NCI-H1417 treated with DMSO at 0.1 percent for 48 hours (cell line): ENCODE measurements at places on chromosomes 16 and 17.

GRCh38 chr16:54806378-54806777 is 124.3 kb upstream of the IRX5 start:
- DNase-seq, result no peak

GRCh38 chr16:85798283-85798776 is 1.0 kb downstream of the EMC8 start:
- no peak for DNase-seq

GRCh38 chr17:45801421-45801820 is 17.3 kb downstream of the CRHR1 start:
- no peak for DNase-seq

DNA sequence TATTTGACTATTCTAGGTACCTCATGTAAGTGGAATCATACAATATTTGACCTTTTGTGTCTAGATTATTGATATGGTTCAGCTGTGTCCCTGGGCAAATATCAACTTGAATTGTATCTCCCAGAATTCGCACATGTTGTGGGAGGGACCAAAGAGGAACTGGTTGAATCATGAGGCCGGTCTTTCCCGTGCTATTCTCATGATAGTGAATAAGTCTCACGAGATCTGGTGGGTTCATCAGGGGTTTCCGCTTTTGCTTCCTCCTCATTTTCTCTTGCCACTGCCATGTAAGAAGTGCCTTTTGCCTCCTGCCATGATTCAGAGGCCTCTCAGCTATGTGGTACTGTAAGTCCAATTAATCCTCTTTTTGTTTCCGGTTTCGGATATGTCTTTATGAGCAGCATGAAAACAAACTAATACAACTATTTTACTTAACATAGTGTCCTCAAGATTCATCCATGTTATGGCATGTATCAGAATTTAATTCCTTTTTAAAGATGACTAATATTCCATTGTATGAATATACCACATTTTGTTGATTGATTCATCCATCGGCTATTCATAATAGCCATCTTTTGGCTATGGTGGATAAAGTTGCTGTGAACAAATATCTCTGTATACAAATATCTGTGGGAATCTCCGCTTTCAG is 129.1 kb downstream of the FTO start:
- no peak for DNase-seq

DNA sequence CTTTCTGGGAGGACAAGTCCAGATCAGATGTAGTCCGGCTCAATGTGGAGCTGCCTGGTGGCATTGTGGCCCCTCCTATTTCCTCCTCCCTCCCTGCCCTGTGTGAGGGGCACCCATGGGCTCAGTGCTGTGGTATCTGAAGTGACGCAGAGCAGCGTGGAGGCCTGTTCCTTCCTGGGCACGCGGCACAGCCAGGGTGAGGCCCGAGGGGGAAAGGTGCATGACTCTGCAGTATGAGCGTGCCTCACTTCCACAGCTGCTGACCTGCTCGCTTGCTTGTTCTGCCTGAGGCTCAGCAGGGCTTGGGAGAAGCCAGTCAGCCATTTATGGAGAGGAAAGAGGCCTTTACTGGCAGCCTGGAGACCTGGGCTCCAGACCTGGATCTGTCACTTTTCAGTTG is 11.7 kb downstream of the TMEM238L start:
- DNase-seq, result no peak

DNA sequence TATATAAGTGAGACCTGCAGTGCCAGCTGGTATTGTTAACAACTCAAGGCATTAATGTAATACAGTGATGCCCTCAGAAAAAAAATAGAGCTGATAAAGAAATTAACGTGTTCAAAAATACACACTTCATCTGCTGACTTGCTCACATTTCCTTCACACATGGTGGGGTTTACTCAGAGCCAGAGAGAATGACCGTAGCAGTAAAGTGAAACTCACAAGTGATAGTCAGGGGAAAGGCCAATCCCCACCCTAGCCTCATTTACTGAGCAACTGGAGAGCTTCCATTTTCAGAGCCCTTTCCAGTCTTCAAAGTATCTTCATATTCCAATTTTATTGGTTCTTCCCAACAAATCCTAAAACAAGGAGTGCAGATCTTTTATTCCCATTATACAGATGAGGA is 74.0 kb upstream of the HLF start:
- no peak for DNase-seq

DNA sequence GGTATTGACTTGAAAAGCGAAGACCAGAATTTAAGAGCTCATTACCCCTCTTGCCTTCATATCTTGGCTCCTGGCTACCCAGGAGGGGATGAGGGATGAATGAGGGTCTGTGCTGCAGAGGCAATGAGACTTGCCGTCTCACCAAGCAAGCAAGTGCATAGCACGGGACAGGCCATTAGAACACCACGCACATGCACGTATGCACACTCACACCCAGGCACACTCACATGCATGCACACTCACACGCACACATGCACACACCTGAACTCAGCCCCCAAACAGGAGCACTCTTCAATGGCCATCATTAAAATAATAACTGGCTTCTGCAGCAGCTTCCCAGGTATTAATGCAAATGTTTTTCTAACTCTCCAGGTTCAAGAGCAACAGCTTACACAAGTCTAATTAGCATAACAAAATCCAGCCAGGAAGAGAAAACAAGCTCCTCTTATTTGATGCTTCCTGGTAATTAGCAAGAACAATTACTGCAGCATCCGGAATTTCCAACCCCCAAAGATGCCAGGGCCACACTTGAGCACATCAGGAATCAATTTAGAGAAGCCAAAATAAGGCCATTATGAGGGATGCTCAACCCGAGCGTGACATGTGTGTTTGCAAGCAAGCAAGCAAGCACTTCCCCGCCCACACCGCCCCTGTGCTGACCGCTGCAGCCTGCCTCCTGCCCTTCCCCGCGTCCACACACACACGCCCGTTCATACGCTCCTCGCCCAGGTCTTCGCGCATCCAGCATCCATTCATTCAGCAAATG is 171.6 kb upstream of the TNRC6C start:
- no peak for DNase-seq

DNA sequence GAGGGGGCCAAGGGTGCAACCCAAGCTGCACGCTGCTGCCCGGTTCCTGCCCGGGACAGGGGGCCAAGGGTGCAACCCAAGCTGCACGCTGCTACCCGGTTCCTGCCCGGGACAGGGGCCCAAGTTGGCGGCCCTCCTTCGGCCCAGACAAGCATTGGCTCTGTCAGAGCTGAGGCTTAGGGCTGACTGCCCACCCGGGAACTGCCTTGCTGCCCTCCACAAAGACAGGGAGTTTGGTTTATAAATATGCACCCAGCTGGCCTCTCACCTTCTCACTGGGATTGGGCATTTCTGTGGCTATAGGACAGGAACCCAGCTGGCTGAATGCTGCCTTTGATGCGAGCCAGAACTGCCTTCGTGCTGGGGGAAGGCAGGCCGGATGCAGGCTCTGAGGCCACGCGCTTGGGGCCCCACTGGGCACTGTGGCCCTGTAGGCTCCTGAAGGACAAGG is 105.7 kb downstream of the IRX5 start:
- no peak for DNase-seq

GRCh38 chr16:77324729-77325128 is 110.1 kb downstream of the ADAMTS18 start:
- no peak for DNase-seq

DNA sequence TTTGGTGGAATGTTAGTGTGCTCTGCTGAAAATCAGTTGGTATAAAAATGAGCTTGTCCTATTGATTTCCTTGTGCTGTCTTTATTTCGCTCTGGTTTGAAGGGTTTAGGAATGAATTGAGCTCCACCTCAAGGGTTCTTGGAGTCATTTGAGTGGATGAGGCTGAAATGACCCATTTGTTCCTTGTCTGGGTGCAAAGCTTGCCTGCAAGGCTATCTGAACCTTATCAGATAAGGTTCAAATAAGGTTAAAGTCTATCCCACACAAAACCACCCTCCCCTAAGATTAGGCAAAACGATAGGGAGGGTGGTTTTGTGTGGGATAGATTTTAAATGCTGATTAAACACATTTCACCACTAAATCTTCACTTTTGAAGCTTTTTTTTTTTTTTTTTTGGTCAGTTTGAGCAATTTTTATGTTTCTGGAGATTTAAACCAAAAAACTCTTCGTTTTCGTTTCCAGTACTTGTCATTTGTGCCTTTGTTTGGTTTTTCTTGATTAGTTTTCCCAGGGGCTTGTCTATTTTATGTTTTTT is 62.7 kb downstream of the ARHGAP44 start:
- DNase-seq, result no peak

GRCh38 chr16:66161942-66162341 is 204.5 kb upstream of the CDH5 start:
- no peak for DNase-seq

DNA sequence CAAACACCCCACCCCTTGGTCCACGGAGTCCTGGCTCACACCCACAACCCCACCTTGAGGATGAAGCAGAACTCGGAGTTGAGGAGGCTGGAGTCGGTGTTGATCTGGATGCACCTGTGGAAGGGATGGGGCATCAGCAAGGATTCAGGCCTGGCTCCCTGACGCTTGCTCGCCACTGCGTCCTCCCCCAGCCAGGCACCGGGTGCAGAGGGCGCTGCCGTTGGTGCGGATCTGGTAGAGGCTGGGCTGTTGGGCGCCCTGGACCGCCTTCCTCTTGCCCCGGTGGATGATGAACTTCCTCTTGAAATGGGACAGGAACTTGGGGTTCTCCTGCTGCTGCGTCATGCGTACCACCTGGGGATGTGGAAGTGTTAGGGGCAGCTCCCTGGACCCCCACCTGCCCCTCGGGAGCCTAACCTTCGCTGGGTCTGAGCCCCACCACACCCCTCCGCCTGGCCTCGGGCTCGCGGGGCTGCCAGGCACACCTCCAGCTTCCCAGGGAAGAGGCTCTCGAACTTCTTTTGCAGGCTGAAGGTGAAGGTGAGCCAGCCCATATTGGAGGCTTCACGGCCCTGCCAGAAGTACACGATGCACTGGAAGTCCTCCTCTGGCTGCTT is 12.3 kb downstream of the FLII start:
- no peak for DNase-seq

DNA sequence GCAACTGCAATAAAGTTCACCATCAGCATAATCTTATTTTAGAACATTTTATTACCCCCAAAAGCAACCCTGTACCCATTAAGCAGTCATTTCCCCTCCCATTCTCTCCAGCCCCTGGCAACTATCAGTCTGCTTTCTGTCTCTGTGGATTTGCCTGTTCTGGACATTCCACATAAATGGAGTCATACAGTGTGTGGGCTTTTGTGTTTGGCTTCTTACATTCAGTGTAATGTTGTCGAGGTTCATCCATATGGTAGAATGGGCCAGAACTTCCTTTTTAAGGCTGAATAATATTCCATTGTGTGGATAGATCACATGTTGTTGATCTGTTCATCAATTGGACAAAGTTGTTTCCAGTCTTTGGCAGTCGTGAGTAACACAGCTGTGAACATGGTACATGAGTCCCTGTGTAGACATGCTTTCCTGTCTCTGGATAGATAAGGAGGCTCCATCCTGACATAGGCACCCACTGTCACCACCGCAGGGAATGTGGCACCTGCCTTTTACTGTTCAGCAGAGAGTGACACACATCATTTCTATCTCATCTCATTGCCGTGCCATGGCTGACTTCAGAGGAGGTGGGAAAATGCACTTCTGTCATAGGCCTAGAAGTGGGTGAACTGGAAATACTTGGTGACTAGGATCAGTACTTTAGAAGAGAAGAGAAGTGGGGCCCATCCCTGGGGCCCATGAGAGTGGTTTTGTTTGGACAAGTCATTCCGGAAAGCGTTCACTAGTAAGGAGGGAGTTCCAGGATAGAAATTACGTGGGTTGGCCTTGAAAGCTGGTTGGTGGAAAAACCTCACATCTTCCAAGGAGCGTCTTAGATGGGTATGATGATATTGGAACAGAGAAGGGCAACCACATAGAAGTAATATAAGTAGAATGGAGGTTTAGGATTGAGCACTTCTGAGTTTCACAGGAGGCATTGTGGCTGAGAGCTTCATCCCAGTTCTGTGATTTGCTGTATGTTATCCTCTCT is 25.8 kb downstream of the EPN2 start:
- DNase-seq, result no peak

GRCh38 chr17:42308446-42308845 is 20.1 kb downstream of the STAT5A start:
- no peak for DNase-seq

DNA sequence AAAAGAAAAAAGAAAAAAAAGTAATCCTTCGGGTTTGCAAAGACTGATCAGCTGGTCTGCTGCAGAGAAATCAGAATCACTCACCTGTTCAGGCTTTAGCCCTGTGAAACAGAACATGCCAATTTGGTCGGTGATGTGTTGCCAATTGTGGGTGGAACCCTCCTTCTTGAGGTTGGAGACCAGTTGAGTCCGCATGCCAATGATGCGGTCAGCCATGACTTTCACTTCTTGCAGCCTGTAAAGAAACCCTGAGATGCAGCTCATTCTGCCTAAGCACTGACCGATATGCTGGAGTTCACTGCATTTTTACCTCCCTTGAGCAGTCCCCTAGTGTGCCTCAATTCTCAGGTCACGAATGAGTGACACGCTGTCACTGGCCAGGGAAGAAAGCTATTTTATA is 24.8 kb upstream of the SLC38A7 start:
- no peak for DNase-seq

- no peak for DNase-seq
Observed at GRCh38 chr16:12120217-12120981, 143.9 kb downstream of the SNX29 start.

DNA sequence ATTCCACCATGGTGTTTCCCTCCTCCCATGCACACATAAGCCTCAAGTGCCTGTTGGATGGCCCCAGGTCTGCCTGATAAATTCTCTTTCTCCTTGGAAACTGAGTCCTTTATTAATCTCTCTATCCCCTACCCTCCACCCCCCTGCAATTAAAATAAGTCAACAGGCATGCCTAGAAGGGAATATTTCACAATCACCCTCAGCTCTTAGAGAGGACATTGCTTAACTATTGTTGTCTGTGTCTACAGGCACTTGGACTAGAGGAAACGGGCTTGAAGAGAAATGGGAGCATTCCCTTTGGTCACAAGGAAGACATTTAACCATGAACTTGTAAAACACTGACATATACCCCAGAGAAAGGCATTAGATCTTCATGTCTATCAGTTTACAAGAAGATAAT is 39.5 kb downstream of the RCVRN start:
- DNase-seq, result no peak

DNA sequence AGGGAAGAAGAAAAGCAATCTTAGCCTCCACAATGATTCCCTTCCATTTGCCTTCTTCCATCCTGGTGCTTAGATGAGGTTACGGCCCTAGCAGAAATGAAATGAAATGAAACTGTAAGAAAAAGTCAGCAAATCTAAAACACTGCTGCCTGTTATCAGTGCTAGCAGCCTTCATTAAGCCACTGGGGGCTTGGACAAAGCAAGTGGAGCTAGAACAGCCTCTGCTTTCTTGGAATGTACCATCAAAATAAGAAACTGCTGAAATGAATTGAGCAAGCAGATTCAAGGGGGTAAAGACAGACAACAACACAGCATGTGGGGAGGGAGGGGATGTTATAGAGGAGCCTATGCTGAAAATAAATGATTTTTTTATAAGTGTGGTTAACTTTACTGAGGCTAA is 5.1 kb downstream of the ANKFN1 start:
- no peak for DNase-seq

GRCh38 chr16:79018650-79019429 is 581.7 kb downstream of the MAF start:
- no peak for DNase-seq

GRCh38 chr17:67523101-67523500 is 146.0 kb downstream of the PITPNC1 start:
- no peak for DNase-seq

- no peak for DNase-seq
Observed at GRCh38 chr17:41617698-41618097, 5.1 kb upstream of the KRT16 start.

- DNase-seq, result no peak
Observed at GRCh38 chr16:89922477-89922883, 662 bp upstream of the TUBB3 start.
